ENCODE measurements at places on chromosomes 6 and 20.

- DNase-seq = no peak
These were observed 12.2 kb upstream of the ZNF831 start for GRCh38 chr20:59151391-59151790.

DNA sequence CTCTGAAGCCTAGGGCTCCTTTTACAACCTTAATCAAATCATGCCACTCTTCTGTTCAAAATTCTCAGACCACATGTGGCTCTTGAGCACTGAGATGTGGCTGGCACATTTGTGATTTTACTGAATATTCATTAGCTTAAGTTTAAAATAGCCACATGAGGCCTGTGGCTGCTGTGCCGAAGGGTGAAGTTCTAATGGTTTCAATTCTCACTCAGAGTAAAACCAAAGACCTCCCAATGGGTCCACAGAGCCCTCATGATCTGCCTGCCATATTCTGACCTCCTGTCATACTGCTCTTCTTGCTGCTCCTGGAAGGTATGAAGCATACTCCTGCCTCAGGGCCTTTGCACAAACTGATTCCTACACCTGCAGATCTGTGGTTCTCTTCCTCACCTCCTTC, 7.8 kb upstream of the CST3 start:
- DNase-seq = no peak

- DNase-seq = no peak
These were observed 109.0 kb downstream of the BANF2 start for GRCh38 chr20:17808782-17809181.

DNA sequence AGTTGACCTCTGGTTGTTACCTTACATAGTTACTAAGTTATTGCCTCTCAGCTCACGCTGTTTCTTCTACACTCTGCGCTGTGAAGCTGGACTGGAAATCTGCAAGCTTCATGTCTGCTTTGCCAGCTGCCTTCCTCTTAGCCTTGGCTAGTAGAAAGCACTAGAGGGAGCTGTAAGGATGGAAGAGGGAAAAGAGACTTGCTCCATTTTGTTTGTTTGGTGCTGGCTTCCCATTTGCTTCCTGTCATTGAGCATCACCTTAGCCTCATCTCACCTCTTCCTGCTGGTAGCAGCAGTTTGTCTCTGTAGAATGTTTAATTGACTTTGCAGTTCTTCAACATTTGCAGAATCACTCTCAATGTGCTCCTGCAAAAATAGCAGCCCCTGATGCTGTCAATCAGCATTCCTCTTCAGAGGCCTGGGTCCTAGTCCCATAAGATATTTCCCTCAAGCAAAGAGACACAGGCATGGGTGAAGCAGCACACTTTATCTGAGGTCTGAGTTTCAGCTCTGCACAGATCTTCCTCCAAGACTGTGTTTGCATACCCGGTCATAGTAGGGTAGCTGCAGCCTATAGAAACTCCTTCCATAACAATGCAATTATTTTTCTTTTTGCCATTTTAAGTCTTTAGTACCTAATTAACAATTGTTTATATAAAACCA, 302.2 kb upstream of the EPHA7 start:
- DNase-seq = no peak

DNA sequence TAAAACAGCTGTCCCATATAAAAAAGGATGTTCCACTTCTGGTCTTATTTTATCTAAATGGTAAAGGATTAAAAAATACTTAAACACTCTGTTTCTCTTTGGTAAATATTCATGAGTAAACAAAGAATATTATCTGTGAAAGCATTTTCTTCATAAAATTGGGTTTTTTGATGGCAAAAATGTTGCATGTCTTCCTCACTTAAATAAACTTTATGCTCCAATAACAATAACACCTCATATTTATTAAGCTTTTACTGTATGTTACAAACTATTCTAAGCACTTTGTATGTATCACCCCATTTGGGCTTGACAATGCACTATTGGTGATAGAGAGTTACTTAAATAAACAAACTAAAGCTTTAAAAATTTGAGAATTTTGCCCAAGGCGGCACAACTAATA, 91.9 kb downstream of the PHIP start:
- no peak for DNase-seq

GRCh38 chr6:143397227-143398222, 53.0 kb downstream of the ADAT2 start:
- no peak for DNase-seq

DNA sequence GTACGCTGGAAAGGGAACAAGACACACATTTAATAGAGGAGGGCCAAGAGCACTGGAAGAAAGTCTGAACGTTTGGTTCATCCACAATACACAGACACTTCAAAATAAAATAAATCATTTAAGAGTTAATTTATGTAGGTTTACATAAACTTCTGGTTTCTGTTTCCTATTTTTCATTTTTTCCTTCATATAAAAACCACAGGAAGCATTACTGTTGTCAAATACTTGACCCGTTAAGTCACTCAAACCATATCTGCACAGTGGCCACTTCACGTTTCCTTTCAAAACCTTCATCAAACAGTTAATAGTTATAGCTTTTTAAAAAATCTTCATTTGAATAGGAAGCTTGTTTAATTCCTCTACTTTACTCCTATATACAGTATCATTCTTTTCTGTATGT, 257.6 kb upstream of the THEMIS start:
- DNase-seq = no peak

DNA sequence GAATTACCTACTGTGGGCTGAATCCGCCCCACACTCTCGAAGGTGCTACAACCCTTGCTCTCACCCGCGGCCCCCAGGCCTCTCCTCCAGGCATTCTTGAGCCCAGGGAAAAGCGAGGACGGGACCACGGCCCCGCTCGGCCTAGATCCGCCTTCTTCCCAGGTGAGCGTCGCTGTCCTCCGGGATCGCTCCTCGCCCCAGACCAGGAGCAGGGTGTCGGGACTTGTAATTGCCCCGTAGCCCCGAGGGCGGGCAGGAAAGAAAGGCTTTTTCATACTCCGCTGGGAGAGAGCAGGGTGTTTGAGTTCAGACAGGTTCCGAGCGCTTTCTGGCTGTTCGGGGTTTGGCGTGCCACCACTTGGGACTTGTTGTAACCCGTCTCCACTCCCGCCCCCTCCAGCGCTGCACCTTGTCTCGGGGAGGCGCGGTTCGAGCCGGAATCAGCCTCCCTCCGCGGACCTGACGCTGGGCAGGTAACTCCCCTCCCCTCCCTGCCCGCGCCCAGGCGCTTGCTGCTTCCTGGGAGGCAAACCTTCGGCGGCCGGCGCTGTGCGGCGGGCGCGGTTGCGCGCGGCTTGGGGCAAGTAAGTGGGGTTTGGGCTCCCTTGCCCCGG, at the start of gene FAM83B:
Gene FAM83B, plus strand, starts transcription at position 529 of the 614 bp plus-strand sequence. CDS start 23,476 bp downstream, outside the sequence.
- DNase-seq = no peak

All from activated naive CD4-positive, alpha-beta T cell treated with anti-CD3 and anti-CD28 coated beads, Interleukin-2, amount 50 U/mL, for 72 hours (primary cell).